ENCODE measurements at places on chromosomes 1 and 21.

- DNase-seq = no peak
Observed at GRCh38 chr1:161727256-161727924, 6.0 kb downstream of the FCRLB start.

DNA sequence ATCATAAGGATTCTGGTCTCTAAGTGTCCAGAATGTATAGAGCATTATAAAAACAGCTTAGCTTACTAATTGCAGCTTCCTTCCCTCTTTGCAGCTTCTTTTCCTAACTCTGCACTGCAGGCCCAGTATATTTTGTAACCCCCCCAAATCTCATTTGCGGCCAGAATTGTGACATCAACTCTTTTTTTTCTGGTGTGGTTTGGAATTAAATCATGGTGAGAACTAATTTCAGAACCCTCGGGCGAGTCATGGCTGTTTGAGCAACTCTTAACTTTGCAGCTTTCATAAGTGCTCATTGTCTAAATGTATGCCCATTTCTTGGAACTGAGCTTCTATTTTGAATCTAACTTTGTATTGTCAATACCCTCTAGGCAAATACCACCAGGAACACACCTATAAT lies 187.4 kb downstream of the CYYR1 start:
- no peak for DNase-seq

DNA sequence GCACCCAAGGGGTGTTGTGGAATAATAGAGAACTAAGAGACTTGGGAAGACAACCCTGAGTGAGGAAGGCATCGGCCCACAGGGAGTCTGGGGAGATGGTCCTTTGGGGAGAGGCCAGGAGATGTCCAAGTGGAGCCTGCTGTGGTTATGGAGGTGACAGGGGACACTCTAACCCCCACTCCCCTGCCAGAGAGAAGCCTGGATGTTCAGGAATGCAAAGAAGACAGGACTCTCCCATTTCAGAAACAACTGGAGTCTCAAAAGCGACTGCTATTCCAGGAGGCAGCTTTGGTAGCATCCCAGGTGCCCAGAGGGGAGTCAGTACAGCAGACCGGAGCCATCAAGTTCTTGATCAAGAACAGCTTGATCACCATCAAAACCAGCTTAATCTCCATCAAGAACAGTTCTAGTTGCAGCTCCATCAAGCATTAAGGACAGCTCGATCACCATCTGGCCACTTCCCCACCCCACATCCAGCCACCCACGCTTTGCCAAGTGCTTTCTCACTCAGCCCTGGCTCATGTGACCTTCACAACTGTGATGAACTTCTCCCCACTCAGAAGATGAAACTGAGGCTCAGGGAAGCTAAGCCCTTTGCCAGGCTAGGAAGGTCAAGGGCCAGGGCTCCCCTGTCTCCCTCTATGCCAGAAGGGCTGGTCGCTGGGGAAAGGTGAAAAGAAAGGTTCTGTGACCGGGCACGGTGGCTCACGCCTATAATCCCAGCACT lies 743 bp downstream of the CD52 start:
- DNase-seq = no peak

GRCh38 chr1:33637846-33638440 lies 165.5 kb downstream of the ZSCAN20 start:
- DNase-seq = no peak

- no peak for DNase-seq
Observed at GRCh38 chr1:85093644-85094043, 45.3 kb upstream of the MCOLN3 start.

DNA sequence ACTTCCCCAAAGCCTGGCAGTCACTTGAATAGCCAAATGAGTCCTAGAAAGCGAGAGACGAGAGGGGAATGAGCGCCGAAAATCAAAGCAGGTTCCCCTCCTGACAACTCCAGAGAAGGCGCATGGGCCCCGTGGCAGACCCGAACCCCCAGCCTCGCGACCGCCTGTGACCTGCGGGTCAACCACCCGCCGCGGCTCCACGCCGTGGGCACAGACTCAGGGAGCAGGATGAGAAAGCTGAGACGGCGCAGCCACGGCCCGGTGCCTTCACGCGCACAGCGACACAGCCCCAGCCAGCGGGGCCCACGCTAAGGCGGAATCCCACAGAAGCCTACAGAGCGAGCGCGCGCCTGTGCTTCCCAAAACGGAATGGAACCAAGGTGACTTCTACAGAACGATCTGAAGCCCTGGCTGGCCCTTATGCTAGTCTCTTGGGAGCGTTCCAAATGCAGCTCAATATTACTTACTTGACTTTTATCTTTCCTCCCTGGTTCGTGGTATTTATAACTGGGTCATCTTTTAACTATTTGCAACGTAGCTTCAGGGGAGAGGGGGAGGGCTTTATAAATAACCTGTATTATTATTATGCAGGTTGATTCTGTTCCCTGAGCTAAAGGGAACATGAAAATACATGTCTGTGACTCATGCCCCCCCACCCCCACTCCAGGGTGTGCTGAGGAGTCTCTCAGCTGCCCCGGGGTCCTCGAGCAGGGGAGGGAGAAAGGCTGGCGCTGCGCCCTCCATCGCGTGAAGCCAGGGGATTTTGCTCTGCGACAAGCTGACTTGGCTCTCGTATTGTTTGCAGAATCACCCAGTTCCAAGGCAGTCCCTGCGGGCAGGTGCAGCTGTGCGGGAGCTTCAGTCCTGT lies 1.7 kb downstream of the TSPEAR start:
- no peak for DNase-seq

DNA sequence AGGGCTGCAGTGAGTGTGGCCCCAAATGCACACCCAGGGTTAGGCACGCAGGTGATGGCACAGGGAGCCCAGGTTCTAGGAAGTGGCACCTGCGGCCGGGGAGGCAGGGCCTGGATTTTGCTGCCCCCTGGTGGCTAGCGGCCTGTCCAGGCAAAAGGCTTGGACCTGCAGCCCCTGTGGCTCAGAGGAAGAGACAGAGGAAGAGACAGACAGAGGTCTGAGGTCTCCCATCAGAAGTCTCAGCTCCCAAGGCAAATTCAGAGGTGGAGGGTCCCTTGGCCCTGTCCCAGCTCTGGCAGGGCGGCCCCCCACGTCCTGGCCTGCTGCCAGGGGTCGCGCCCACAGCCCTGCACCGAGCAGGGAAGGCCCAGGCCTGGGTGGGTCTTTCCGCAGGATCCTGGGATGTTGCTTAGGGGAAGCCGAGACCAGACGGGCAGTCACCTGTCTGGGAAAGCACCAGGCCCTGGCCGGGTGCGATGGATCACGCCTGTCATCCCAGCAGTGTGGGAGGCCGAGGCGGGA lies 8.0 kb upstream of the TNFRSF14 start:
- DNase-seq = peak; percentile 69

DNA sequence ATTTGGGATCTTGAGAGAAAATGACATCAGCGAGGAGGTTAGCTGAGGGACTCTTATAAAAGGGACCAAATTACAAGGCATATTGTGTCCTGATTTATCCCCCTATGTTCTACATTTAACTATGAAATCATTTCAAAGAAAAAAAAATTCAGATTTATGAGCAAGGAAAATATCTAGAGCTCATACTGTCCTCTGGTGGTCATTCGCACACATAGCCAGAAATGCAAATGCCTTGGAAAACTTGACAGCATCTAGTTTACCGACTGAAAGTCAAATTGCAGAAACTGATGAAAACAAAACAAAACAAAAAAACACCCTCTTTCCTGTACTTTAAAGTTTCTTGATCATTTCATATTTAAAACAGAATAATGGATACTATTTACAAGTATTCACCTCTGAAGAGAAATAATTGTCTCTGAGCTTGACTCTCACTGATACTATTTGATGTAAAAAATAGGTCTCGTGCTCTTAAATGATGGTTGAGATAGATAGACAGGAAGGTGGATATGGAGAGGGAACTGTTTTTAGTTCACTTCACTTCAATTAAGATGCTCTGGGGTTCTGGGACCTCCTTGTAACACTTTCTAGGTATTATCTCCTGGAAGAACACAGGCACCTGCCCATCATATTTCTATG lies 253.8 kb downstream of the PCP4 start:
- no peak for DNase-seq

DNA sequence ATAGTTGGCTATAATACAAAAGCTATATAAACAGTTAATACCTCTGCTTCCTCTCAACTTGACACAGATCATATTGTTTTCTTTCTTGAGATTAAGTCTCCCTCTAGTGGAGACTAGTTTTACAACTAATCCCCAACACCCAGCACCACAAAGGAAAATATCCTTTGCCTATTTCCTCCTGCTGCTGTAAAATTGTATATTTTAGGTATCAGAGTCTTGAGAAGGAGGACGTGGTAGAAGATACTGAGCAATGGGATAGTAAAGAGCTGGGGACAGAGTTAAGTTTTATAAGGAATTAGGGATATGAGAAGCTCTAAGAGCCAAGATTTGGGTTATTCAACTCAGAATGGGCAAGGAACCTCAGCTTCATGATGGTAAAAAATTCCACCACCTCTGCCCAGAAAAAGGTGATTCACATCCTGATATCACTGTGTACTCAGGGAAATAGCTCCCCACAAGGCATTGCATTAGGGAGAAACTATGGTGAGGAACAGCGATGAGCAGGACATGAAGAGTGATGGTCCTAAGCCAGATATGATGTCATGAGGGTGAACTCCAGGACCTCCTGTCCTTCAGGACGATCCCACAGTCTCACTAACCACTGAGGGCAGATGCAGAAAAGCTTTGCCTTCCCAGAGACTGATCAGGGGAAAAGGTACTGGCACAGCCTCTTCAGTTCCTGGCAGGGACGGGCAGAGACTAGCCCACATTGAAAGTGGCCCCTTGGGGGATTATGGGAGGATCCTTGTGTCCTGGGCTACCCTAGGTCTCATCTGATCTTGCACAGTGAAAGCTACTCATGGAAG lies 14.7 kb upstream of the CFAP126 start:
- DNase-seq = no peak

GRCh38 chr1:94949681-94950661 lies 23.1 kb upstream of the CNN3 start:
- DNase-seq = no peak

- DNase-seq = no peak
Observed at GRCh38 chr1:221429264-221429663, 312.6 kb downstream of the DUSP10 start.

GRCh38 chr1:70553567-70553956 lies 142.5 kb downstream of the CTH start:
- no peak for DNase-seq

GRCh38 chr1:47679301-47679791 lies 241.5 kb downstream of the FOXD2 start:
- DNase-seq = no peak

- DNase-seq = no peak
Observed at GRCh38 chr1:245084551-245084950, 70.2 kb upstream of the KIF26B start.

GRCh38 chr1:7199077-7199779 lies 414.0 kb downstream of the CAMTA1 start:
- DNase-seq = no peak

DNA sequence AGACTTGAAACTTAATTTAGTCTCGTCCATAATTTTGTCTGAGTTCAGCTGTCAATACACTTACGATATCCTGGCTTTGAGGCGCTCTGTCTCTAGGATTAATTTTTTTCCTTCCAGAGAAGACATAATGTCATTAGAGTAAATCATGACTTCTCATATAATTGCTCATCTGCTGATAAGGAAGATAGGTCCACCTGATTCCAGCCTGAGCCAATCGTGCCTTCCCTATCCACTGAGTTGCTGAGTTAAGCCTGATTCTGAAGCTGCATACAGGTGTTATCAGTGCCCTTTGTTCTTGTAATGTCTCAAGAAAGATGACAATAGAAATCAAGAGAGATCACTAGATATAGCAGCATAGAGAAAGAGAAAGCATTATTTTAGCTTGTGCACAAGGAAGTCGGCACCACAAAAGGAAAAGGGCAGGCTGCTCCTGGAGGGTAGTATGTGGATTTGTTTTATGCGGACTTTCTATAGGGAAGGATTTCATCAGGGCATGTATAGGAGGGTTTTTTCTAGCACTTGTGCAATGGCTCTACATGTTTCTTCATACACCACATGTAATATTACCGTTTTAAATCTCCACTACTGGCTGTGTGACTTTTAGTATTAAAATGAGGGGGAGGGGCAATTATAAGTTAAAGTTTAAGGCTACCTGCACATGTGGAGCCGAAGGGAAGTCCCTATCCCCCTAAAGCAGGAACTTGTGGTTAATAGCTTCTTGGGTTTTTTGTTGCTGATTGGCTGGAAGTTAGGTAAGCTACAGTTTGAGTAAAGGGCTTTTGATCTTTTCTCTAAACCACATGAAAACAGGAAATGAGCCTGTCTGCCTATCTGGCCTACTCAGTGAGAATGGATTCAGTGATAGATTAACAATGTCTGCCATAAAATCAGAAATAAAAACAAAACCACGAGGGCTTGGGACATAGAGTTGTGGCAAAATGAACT lies 133.4 kb downstream of the PLPPR5 start:
- DNase-seq = peak; percentile 39

- no peak for DNase-seq
Observed at GRCh38 chr1:115118086-115118485, 28.8 kb upstream of the TSPAN2 start.

- no peak for DNase-seq
Observed at GRCh38 chr1:55210990-55211801, 4.0 kb downstream of the USP24 start.

GRCh38 chr1:112196731-112197130 lies 199.3 kb upstream of the CTTNBP2NL start:
- DNase-seq = no peak

DNA sequence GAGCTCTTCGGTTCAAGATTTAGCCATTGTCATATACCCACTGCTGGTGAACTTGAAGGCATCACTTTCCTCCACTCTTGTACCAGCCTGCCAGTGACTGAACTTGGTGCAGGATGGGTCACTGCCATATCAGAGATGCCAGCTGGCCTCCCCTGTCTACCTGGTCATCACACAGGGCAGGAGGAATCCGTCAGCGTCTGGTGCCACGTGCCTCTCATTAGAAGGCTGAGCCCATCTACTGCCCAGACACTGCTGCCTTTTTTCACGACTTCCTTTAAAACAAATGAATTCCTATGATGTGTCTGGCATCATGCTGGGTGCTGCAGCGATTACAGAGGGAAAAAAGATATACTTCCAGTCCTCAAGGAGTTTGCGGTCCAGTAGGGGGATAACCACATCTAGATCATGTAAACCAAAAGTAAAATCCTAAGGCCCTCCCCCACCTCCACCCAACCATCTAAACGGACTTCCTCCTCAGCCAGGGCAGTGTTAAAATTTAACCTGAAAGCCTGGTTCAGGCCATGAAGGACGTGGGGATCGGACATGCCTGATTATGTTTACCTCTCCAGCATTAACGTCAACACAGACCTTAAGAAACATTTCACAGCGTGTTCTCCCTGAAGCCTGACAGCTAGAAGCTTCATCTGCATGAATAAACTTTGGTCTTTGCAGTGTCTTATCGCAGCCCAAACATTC lies 29.2 kb upstream of the PDE9A start:
- no peak for DNase-seq

GRCh38 chr1:246265481-246265880 lies 241.6 kb downstream of the SMYD3 start:
- DNase-seq = no peak

GRCh38 chr1:89943846-89944781 lies 50.8 kb upstream of the ZNF326 start:
- no peak for DNase-seq

DNA sequence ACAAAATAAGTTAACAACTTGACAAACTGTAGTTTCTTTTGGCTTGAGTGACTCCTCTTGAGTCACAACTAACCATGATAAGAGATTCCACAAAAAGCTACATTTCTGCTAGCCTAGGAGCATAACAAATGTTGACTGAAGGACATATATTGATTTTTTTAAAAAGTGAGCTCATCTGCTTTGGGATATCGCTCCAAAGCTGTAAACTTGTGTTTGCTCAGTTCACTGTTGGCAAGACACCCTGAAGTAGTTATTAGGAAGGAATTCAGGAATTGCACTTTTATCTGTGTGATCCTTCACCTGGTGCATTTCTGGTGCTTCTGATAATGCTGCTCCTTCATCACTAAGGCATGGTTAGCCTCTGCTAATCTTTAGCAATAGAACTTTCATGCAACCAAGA lies 23.7 kb downstream of the RWDD3 start:
- no peak for DNase-seq

All from activated CD4-positive, CD25-positive, alpha-beta regulatory T cell treated with anti-CD3 and anti-CD28 coated beads, Interleukin-2, amount 50 U/mL, for 16 hours (primary cell).